ENCODE measurements at places on chromosomes 4 and X.

DNA sequence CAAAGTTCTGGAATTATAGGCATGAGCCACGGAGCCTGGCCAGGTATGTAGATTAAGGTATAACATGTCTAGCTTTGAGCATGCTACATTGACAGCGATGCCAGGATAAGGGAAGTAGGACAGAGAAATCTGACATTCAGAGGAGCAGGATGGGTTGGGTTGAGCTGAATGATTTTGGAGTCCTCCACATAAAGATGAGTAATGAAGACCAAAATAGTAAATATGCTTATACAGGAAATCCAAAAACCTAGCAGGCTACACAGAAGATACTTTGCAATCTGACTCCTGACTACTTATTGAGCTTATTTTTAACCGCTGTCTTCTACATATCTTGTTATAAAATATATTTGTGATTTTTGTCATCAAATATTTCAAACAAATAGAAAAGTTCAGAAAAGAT lies 69.7 kb downstream of the PDGFC start:
- no peak for DNase-seq

DNA sequence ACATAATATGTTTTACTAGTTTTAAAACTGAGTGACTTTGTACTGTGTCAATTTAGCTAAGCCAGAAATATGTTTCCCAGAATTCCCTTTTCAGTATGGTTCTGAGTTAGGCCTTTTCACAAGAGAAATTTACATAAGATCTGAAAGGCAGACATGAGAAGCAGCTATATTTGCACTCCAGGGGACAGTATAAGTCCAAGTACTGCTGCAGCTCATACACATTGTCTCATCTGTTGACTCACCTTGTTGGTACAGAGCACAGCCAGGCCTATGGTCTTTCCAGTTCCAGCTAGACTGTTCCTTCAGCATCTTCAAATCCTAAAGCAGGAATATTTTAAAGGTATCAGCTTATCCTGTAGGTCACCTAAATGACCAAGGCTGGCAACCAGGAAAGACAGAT lies 53.5 kb downstream of the BMP3 start:
- DNase-seq, result no peak

GRCh38 chr4:15234116-15234855 lies 193.5 kb upstream of the C1QTNF7 start:
- DNase-seq, result no peak

- peak; percentile 46 for DNase-seq
Observed at GRCh38 chr4:38318737-38319455, 345.1 kb upstream of the KLF3 start.

- no peak for DNase-seq
Observed at GRCh38 chrX:29143356-29143755, 556.1 kb downstream of the IL1RAPL1 start.

GRCh38 chr4:16157609-16158503 lies 68.4 kb downstream of the TAPT1 start:
- DNase-seq, result no peak

GRCh38 chr4:73347497-73347896 lies 56.6 kb upstream of the ALB start:
- DNase-seq, result no peak
